ENCODE measurements at places on chromosomes 5 and 9.

- DNase-seq = no peak
- H3K27ac ChIP-seq = no peak overlapping the region
Observed at GRCh38 chr9:25636026-25636425, 42.2 kb downstream of the TUSC1 start.

DNA sequence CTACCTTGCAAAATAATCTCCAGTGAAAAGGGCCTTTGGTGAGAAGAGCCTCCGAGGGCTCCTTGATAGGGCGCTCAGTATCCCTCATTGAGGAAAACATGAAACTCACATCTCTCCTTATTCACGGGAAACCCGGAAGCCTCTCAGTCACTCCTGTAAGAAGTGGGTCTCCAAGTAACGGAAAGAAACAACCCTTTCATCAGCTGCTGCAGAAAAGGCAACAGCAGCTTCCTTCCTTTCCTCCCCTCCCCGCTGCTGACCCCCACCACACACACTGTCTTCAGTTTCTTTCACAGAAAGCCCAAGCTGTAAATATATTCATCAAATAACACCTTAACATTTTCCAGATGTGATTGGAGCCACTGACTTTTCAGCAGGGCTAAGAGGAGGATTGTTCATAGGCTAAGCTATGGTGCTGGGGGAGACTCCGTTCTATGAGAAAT lies 81.4 kb downstream of the C9orf152 start:
- no peak overlapping the region for H3K27ac ChIP-seq
- H3K4me1 ChIP-seq = no peaks in the 10 kb centered on the region
- no peaks in the 10 kb centered on the region for H3K36me3 ChIP-seq
- no peak for DNase-seq

DNA sequence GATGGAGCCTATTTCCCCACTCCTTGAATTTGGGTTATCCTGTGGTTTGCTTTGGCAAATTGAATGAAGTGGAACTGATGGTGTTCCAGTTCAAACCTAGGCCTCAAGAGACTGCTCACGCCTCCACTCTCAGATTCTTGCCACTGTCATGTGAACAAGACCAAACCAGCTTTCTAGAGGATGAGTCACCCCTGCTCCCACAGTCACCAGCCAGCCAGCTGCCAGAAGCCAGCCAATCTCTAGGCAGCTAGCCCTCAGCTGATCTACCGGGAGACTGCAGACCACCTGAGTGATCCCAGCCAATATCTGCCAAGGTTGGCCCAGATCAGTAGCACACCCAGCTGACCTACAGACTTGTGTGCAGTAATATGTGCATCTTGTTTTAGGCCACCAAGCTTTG lies 300.6 kb downstream of the TMEM38B start:
- no peak overlapping the region for H3K27ac ChIP-seq
- H3K27me3 ChIP-seq = no peaks in the 10 kb centered on the region
- H3K4me3 ChIP-seq = no peak overlapping the region
- DNase-seq = no peak
- no peaks in the 10 kb centered on the region for H3K36me3 ChIP-seq

DNA sequence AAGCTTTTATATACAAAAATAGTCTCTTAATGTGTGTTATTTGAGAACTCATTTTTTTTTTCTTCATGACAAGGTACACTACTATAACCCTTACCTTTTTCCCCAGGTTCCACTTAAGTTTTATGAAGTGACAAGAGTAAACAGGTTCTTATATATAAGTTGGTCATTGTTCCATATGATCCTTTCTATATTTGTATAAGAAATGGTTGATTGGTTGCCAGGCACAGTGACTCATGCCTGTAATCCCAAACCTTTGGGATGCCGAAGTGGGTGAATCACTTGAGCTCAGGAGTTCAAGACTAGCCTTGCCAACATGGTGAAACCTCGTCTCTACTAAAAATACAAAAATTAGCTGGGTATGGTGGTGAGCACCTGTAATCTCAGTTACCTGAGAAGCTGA lies 108.3 kb downstream of the PCSK1 start:
- no peaks in the 10 kb centered on the region for H3K4me1 ChIP-seq
- no peak overlapping the region for H3K4me3 ChIP-seq
- no peak for DNase-seq
- no peaks in the 10 kb centered on the region for H3K27me3 ChIP-seq
- no peaks in the 10 kb centered on the region for H3K36me3 ChIP-seq

All from central memory CD8-positive, alpha-beta T cell (primary cell).